SK-N-SH (cell line): ENCODE measurements at places on chromosomes 5 and 9. TPM values are rescaled to one million over a fixed set of nuclear protein-coding genes. Genes with fewer than 3 reads are reported as not detected.
A peak's percentile ranks its signal among the peaks of the same experiment; 100 is the strongest.

DNA sequence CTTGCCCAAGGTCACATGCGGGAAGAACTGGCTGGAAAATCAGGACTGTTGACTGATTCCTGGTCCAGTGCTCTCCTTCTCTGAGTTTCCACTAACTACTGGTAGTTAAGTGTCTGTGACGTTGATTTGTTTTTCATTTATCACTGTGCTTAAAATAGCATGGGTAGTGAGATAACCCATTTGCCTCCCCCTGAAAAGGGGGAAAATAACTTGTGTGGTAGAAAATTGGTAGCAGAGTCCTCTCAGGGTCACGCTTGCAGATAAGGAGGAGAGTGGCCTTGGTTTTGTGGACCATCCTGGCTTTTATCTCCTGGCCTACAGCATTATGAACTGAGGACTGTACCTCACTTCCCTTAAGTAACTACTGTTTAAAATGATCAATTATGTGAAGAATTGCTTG is 10.9 kb downstream of the FUBP3 start:
- no peak for DNase-seq

DNA sequence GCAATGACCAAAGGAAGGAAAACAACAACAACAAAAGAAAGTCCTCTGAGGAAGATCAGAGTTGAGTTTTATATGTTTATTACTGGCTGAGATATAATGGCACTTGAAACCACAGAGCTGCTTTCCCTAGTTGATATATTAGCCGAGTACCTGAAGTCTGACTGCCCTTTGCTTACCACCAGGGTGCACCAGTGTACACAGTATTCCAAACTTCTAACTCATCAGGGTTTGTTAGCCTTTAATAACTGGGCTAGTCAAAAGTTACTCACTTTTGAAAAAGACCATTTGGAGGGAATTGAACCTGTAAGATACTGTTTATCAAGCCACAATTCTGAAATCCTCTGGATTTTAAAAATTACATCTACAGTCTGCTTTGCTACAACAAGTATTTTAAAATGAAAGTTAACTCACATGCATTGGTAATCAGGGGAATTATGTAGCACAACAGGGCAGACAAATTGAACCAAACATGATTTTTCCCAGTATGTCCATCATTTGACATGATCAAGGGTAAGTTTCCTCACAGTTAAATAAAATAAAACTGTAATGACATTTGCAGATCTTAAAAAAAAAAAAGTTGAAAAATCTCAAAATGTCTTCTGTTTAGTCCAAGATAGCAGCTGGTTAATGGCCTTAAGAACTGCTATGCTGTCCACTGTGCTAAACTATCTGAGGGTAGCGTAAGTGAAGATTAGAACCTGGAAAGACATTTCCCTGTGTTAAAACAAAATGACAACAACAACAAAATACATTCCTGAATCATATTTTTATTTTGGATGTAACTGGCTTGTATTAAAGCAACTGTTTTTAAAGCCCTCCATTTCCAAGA is 57.3 kb upstream of the C6 start:
- DNase-seq: peak; percentile 18

DNA sequence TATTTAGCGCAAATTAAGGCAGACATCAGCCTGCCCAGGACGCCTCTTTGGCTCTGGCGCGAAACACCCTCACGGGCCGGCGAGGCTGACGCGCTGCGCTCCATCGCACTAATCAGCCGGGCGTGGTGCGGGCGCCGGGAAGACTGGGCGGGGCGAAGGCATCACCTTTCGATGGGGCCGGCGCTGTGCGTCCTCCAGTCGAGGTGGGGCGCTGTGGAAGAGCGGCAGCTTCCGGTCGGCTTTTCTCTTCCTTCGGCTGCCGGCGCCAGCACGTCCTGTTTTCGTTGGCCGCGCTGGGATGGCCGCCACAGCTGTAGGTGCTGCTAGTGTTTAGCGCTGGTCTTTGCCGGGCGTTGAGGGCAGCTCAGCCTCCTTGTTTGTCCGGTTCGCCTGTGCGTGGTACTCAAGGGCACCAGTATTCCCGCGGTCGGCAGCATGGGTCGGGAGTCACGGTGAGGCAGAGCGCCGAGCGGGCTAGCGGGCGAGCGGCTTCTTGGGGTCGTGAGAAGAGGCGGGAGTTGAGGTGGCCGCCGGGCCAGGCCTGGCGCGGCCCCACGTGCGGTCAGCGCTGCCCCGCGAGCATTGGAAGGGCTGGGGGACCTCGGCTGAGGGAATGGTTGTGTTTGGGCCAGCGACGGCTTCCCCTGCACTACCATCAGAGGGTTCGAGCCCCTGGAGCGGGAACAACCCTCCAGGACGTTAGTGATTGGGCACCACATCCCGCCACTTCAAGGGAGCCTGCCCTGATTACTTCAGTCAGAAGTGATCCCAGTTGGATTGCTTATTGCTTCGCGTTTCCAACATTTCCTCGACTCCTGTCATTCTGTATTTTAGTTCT is at the start of gene DDX46:
TSS of gene DDX46 (plus strand) at position 276 of the 838 bp plus-strand sequence. CDS start at position 436, 160 bp downstream.
- peak; percentile 97 for DNase-seq

DNA sequence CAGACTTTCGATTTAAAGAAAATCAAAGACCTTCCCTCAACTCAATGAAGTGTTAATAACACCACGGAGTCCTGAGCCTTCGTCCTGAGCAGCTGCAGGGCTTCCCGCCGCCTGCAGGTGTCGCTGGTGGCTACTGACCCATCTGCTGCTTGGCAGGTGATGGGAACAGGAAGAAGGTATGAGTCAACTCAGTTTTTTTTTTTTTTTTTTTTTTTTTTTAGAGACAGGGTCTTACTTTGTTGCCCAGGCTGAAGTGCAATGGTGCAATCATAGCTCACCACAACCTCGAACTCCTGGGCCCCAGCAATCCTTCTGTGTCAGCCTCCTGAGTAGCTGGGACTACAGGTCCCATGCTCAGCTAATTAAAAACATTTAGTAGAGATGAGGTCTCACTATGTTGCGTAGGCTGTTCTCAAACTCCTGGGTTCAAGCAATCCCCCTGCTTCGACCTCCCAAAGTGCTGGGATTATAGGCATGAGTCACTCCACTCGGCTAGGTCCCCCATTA is 185.7 kb upstream of the IL12B start:
- peak; percentile 30 for DNase-seq

DNA sequence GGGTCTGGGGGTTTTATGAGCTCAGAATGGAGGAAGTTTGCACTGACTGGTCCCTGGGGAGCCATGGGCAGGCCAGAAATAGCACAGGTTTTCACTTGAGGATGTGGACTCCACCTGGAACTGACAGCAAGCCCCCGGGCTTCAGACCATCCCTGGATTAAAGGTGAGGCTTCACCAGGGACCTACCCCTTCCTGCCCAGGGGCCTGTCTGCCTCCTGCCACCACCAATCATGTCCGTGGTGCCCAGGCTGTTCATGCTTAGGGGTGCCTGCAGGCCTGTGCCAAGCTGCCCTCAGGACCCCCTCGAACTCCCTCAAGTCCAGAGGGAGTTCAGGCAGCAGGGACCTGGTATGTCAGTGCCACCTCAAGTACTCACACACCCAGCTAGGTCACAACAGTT is 577.2 kb upstream of the EDIL3 start:
- no peak for DNase-seq

SLC6A7 gene
- polyA plus RNA-seq: not detected in 2 replicates

FBP1 gene
- 0.19 TPM in 1 of 2 replicates, not detected in the other for polyA plus RNA-seq

HACD4 gene
- under 0.01 TPM in 1 of 2 replicates, not detected in the other for polyA plus RNA-seq
